Stimulated activated CD4-positive, alpha-beta T cell treated with anti-CD3 and anti-CD28 coated beads, TNF-alpha, amount 100 ng/mL, for 1 hour (primary cell): ENCODE measurements at places on chromosomes 13 and 19.
A peak's percentile ranks its signal among the peaks of the same experiment; 100 is the strongest.

GRCh38 chr13:79659121-79659521 is 178.2 kb downstream of the NDFIP2 start:
- DNase-seq = no peak

DNA sequence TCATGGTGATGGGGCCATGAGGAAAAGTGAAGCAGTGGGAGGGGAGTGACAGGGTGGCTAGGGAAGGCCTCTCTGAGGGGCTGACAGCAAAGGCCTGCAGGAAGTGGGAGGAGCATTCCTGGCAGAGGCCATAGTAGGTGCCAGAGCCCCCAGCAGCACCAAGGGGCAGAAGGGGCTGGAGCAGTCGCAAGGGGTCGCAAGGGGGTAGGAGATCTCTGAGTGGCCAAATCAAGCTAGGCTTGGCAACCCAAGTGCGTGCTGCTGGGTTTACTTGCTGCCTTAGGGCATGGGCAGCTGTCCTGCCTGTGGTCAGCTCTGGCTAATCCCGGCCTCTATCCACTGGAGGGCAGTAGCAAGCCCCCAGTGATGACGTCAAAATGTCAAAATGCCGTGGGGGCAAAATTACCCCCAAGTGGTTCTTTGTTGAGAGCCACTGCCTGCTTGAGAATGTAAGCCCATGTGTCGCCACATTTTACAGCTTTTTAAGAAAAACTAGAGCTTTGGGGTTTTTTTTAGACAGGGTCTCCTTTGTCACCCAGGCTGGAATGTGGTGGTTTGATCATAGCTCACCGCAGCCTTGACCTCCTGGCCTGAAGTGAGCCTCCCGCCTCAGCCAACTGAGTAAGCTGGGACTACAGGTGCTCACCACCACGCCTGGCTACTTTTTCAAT is 11.8 kb downstream of the CCDC97 start:
- DNase-seq = no peak

DNA sequence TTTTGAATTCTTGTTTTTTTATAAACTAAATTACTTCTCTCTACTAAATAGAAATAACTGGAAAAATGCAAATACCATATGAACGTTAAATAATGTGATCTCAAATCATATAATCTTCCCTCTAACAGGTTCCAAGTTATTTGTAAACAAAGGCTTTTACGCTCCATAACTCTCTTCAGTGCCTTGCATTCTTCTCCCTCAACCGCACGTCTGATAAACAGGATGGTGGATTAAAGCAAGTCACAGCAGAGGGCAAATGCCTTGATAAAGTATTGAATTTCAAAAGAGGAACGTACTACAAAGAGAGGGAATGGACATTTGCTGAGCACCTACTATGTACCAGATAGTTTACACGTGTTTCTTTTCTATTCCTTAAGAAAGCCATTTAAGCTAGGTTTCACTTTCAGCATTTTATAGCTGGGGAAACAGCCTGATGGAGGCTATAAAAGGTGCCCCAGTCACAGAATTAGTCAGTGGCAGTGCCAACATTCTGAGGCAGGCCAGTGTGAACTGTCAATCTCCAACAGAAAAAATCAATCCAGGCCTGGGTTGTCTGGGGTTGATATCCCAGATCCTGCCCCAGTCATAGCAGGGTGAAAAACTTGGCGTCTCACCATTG is 15.8 kb downstream of the MRPS31 start:
- no peak for DNase-seq

GRCh38 chr13:98440390-98441055 is 136.4 kb downstream of the STK24 start:
- DNase-seq = no peak

DNA sequence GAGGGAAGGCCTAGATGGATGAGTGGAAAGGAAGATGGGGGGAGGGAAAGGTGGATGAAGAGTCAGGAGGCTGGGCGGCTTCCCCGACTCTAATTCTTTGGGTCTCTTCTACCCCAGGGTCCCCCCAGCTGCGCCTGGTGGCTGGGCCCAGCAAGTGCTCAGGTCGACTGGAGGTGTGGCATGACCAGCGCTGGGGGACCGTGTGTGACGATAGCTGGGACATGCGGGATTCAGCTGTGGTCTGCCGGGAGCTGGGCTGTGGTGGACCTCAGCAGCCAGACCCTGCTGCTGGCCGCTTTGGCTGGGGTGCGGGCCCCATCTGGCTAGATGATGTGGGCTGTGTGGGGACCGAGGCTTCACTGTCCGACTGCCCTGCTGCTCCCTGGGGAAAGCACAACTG is 9.5 kb downstream of the SSC5D start:
- no peak for DNase-seq

DNA sequence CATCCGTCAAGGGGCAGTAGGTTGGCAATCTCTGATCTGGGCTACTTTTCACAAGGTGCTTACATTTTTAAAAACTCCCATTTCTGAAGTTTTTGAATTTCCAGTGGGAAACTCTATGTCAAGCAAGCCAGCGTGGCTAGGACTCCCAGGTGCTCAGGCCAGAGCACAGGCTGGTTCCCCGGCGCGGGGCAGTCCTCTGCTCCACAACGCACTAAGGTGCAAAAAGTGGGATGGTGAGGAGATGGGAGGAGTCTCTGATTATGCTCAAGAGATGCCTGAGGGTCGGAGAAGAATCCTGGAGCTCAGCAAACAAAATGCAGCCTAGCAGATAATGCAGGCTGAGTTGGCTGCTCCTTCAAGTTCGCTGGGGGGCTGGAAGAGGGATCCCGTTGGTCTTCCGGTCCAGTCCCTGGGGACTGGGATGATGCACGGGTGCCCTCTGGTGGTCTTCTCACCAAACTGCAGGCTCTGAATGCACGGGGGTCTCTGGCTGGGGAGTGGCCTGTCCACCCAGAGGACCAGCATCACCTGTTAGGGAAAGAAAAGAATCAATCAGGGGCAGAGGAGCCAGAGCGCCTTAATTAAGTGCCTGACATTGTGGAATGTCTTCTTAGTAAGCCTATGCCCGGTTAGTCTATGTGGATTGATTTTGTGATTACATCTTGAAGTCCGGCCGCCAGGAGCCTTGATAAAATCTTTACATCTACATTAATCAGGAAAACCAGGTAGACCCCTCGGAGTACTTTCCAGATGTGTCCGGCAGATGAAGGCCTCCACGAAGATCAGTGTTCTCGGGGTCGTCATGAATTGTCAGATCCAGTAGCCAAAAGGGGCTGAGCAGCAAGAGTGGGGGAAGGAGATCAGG is 244.4 kb upstream of the MAB21L1 start:
- DNase-seq = no peak

- no peak for DNase-seq
These were observed 42.5 kb downstream of the ABCC4 start for GRCh38 chr13:95258619-95259194.

DNA sequence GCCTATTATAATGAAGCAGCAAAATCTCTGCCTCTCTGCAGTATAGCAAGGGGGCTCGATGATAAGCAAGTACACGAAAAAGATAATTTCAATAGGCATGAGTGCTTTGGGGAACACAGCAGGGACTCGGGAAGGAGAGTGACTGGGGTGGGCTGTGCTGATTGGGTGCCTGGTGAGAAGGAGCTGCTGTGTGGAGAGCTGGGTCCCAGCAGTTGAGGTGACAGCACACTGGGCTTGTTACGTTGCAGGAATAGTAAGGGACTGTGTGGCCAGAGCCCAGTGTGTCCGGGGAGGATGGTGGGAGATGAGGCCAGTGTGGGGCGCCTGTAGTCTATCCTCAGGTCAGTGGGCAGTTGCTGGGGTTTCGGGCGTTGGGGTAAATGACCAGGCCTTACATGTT is 17.4 kb downstream of the WDR62 start:
- DNase-seq = no peak

- DNase-seq = no peak
These were observed 502.8 kb downstream of the COG6 start for GRCh38 chr13:40158218-40158617.

DNA sequence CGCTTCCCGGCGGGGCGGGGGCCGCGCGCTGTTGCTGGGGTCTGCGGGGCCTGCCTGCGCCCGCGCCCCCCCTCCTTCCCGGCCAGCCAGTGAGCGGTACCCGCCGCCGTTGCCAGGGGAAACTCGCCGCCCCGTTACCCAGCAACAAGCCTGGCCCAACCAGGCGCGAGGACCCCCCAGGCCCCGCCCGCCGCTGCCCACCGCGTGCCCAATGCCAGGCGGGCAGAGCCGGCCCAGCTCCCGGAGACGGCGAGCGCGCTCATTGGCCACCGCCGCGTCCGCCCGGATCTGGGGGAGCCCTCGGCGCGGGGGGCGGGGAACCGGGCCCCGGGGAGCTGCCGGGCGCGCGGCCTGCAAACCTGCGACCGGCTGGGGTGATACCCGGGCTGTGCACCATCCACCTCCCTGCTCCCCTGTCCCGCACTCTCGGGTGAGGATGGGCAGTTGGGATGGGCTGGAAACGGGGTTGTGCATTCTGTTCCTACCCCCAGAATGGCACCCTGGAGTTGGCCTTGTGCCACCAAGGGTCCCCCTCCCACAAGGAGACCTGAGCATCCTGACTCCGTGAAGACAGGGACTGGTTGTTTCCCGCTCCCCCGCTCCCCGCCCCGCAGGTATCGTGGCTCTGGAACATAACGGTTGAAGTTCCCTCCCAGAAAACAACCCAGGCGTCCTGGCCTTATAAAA is 8.8 kb upstream of the BBC3 start:
- DNase-seq = no peak

DNA sequence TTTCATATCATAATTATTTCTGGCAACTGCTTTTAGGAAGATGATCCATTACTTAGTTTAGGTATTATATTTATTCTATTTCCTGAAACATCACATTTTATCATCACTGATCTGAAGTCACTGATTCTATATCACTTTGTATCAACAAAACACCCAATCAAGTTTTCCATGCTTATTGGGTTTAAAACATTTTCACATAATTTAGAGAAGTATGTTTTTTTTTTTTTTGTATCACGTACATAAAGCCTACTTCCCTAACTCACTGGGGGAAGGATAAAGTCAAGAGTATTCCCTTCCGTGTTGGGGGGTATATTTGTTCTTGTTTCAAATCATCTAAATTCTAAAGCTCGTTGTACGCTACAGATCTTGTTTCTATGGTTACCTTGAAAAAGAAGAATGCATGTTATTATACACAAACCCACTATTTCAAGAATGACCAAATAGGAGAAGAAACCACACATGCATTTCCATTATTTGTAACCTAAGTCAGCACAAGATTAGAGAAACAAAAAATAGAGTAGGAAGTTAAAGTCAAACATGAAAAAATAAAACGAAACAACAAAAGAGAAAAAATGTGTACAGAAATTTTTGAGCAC is 637.2 kb upstream of the MIR17HG start:
- DNase-seq = no peak

GRCh38 chr13:37492741-37493514 is 105.6 kb downstream of the POSTN start:
- DNase-seq = no peak

DNA sequence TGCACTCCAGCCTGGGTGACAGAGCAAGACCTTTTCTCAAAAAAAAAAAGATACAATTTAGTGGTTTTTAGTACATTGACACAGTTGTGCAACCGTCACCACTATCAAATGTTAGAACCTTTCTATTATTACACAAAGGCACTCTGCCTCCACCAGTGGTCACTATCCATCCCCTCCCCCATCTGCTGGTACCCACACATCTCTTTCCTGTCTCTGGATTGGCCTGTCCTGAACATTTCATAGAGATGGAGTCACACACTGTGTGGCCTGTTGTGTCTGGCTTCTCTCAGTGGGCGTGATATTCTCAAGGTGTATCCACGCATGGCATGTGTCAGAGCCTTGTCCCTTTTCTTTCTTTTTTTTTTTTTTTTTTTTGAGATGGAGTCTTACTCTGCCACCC is 11.2 kb downstream of the KDM4B start:
- no peak for DNase-seq

DNA sequence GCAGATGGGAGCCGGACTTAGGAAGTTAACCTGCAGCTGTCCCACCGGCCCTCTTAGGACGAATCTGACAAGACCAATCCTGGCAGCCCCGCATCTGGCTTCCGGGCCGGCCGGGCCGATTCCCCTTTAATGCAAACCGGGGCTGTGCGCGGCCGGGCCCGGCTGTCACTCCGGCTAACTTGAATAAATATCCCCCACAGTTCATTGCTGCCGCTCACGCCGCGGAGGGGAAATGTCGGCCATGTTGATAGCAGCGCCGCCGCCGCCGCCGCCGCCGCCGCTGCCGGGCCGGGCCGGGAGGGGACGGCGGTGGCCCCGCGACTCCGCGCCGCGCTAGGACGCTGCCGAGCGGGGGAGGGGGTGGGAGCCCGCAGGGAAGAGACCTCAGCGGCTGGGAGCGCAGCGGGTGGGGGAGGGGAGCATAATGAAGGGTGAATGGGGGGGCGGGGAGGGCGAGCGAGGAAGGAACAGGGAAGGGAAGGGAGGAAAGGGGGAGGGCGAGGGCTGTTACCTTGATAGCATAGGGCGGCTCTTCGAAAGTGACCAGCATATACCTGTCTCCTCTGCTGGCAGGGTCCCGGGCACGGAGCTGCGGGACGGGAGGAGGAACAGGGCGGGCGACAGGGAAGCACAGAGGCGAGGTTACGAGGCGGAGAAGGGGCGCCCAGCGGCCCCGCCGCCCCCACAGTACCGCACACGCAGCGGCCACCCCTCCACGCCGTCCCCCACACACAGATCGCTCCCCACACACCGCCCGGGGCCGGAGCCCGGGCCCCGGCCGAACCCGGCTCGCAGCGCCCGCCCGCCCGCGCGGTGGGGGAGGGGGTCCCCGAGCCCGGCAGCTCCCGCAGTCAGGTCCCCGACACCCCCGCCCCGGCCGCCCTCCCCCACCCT is 1.1 kb downstream of the INTS6 start:
- peak; percentile 40 for DNase-seq

DNA sequence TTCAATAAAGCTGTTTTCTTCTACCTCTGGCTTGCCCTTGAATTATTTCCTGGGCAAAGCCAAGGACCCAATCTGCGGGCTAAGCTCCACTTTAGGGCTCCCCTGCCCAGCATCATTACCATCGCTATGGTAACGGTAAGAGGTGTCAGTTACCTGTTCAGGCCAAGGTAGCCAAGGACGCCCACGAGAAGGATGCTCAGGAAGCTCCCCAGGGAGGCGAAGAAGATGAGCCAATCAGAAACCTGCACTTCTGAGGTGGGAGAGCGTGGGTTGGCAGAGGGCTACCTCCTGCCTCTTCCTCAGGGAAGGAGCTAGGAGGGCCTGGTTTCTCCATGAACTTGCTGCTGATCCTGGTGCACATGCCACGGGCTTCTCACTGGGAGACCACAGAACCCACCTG is 24.7 kb downstream of the IL12RB1 start:
- DNase-seq = no peak

DNA sequence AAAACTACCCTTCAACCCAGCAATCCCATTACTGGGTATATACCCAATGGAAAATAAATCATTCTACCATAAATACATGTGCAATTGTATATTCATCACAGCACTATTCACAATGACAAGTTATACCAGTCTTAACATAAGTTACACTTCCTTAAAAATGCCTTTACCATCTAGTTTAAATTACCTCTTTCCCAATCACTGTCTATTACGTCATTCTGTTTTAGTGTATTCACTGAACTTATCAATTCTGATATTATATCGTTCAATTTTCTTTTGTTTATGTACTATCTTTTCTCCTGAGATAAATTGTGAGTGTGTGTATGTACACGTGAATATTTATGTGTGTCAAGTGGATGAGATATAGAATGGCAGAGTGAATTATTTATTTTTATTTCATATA is 1416.8 kb downstream of the OLFM4 start:
- DNase-seq = no peak
